A549 treated with RU486 at 1 μM for 4 hours (cell line): ENCODE measurements at places on chromosomes 11 and 22. TPM values are rescaled to one million over a fixed set of nuclear protein-coding genes. Genes with fewer than 3 reads are reported as not detected.

TNNT3 gene
- not detected in 5 replicates for total RNA-seq

FBXO7 gene
- 67.4 to 78.8 TPM (median 74.4 TPM) in 5 replicates for total RNA-seq

ME3 gene
- total RNA-seq: 14.9 to 21.8 TPM (median 20.2 TPM) in 5 replicates

MMP12 gene
- total RNA-seq: 0.08 TPM in 1 of 5 replicates, not detected in the others

PHOX2A gene
- total RNA-seq: not detected in 5 replicates

OR2AG2 gene
- total RNA-seq: not detected in 5 replicates

OR5M11 gene
- not detected in 5 replicates for total RNA-seq

SLC22A9 gene
- not detected in 5 replicates for total RNA-seq

WT1 gene
- total RNA-seq: 4.9 to 6.5 TPM (median 6.4 TPM) in 5 replicates

HBB gene
- total RNA-seq: not detected in 5 replicates

MAP4K2 gene
- 5.7 to 11.1 TPM (median 9.0 TPM) in 5 replicates for total RNA-seq

GSTT4 gene
- total RNA-seq: not detected in 5 replicates

OR5B21 gene
- total RNA-seq: not detected in 5 replicates

GRM5 gene
- total RNA-seq: not detected in 5 replicates

CD6 gene
- total RNA-seq: 0.08 to 0.18 TPM (median 0.13 TPM) in 3 of 5 replicates, not detected in the others
